ENCODE measurements at places on chromosomes 3 and 15.

DNA sequence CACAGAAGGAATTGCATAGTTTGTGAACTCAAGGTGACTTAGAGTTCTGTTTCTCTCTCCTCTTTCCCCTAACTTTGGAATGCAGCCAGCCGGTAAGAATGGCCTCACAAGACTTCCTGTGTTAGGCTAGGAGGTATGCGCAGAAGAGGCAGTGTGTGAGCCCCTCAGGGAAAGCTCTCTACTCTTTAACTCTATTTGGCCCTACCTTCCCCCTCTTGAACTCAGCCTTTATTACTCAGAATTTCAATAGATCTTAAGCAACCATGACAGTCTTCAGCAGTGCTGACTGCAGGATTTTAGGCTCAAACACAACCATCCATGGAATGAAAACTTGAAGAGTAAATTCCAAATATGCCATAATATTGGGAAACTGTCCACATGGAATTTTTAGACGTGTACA lies 209.5 kb downstream of the DTWD1 start:
- DNase-seq = no peak

DNA sequence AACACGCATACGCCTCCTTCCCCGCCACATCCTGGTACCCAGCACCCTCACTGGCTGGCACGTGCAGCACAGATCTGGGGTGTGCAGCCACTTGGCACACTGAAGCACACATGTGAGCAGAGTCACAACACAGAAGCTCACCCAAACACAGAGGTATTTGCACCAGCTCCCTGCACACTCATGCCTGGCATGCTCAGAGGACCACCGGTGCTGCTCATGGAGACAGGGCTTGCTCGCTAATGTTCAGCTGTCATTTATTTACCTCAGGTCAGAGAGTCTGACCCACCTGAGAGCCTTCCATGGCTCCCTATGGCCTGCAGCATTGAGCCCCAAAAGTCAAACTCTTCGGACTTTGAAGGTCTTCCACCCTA lies 70.4 kb downstream of the ADAMTS7 start:
- no peak for DNase-seq

GRCh38 chr3:123724306-123724705 lies 139.5 kb upstream of the HACD2 start:
- no peak for DNase-seq

- no peak for DNase-seq
Measured at GRCh38 chr15:100245487-100245820, 96.3 kb downstream of the ADAMTS17 start.

DNA sequence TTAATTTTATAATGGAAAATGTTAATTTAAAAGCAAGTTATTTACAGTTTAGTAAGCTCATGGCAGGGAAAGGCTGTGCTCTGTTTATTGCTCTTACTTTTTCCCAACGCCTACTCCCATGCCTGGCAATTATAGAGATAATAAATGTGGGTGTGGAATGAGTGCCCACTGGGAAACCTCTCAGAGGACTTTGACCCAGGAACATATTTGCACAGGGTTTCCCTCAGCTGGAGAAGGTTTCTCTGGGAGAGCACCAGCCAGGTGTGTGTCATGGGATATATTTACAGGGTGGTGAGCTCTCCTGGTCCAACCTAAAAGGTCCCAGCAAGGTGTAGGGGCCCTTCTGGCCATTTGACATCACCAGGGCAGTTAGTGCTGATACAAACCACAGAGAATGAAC lies 27.9 kb downstream of the ZNF710 start:
- no peak for DNase-seq

GRCh38 chr15:48498828-48499227 lies 146.7 kb downstream of the FBN1 start:
- DNase-seq = no peak

DNA sequence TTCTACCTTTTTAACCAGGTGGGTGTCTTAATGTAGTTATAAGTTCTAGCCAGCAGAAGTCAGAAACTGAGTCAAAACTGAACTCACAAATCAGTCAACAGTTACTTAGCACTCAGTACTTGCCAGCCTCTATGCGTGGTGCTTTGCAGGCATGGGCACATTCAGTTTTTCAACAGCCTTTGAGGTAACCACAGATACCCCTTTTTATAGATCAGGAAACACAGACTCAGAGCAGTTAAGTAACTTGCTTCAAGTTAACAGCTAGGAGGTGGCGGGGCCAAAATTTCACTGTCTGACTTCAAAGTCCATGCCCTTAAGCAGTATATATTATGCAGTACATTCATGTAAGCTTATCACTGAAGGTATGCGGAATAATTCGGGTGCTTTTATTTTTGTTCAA lies 139.4 kb downstream of the FHIT start:
- no peak for DNase-seq

GRCh38 chr15:90659481-90659880 lies 57.7 kb upstream of the BLM start:
- DNase-seq = no peak

DNA sequence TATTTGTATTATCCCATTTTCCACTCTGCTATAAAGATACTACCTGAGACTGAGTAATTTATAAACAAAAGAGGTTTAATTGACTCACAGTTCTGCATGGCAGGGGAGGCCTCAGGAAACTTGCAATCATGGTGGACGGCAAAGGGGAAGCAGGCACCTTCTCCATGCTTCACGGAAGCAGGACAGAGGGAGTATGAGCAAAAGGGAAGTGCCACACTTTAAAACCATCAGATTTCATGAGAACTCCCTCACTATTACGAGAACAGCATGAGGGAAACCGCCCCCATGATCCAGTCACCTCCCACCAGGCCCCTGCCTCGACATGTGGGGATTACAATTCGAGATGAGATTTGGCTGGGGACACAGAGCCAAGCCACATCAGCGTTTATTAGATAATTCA lies 172.8 kb downstream of the NR2F2 start:
- no peak for DNase-seq

DNA sequence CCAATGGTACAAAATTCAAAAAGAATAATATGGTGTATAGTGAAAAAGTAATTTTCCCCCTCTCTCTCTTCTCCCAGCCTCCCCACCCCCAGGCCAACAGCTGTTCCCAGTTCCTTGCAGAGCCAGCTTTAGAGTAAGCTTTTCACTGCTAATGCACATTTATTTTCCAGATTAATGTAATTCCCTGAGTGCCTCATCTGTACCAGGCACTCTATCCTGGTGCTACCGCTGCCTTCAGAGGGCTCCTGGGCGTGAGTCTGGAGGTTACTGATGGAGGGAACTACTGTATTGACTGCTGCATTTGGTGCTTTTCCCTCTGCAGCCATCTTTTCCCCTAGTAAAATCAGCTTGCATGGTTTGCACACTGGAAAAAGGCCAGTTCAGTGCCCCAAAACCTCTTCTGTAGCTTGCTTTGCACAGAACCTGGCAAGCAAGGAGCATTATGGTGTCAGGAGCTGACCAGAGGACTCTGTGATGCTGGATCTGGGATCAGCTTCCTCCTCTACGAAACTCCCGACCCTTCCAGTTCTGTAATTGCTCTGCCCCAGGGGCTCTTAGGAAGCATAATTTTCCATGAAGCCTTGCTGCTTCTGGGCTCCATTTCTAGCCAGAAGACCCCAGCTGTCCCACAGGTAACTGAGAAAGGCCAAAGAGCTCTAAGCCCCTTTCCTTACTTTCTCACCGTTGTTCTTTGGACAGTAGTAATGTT lies 8.5 kb upstream of the USP3 start:
- DNase-seq = peak; percentile 78

GRCh38 chr3:54986294-54986693 lies 58.4 kb upstream of the LRTM1 start:
- DNase-seq = no peak

GRCh38 chr3:15309662-15310335 lies 22.6 kb downstream of the SH3BP5 start:
- no peak for DNase-seq

DNA sequence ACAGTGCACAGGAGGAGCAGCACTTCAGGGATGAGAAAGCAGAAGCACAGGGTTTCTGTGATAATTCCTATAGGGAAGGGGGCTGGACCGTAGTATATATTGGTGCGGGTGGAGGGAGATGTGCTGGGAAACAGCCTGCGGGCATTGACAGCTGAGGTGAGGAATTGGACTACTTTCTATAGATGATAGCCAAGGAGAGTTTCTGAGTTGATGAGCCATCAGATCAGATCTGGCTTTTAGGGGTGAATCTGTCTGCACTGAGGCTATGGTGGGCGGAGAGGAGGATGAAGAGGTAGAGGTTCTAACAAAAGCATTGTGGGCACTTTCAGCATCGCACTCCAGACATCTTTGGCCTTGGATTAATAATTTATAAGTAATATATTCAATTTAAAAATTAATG lies 33.1 kb downstream of the SELENOT start:
- no peak for DNase-seq

GRCh38 chr3:69776289-69776688 lies 37.0 kb downstream of the MITF start:
- DNase-seq = no peak

GRCh38 chr15:77759896-77760592 lies 127.3 kb upstream of the LINGO1 start:
- no peak for DNase-seq

DNA sequence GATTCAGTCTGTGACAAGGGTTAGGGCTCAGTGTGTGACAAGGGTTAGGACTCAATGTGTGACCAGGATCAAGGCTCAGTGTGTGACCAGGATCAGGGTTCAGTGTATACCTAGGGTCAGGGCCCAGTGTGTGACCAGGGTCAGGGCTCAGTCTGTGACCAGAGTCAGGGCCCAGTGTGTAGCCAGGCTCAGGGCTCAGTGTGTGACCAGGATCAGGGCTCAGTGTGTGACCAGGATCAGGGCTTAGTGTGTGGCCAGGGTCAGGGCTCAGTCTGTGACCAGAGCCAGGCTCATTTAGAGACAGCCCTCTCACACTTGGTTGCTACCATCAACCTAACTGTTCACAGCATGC lies 24.2 kb downstream of the LOXL1 start:
- DNase-seq = no peak

DNA sequence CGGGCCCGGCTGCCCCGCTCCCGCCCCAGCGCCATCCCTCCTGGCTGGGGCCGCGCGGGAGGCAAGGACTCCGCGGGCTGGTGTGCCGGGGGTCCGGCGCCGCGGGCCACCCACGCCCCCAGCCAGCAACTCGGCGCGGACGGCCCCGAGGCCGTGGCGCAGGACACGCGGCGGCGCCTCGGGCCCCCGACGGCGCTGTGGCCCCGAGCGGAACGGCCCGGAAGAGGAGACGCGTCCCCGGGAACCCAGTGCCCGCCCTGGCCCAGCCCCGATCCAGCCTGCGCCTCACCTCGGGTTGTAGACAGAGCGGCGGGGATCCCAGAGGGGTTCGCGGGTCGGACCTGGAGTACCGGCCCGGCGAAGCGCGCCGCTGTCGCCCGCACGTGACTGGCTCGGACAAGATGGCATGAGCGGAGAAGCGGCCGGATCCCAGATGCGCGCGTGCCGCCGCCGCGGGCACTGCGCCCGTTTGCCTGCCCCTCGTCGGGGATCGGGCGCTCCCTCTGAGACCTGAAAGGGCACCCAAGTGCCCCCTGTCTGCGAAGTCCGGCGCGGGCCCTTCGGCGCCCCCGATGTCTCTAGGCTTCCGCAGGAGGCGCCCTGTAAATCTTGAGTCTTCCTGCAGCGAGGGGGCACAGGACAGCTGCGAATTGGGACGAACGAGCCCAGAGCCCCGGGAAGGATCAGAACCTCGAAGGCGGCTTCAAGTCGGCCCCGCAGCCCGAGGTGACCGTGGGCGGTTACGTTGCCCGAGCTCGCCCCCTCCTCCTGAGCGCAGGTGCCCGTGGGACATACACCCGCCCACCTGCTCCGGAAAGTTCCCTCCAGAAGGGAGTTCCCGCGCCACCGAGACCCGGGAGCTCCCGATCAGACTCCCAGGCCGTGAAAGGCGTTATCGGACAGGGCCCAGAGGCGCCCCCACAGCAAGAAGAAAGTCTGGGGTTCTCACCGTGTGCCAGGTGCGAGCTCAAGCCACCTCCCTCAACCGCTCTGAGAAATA lies 598 bp upstream of the SFMBT1 start:
- DNase-seq = no peak

DNA sequence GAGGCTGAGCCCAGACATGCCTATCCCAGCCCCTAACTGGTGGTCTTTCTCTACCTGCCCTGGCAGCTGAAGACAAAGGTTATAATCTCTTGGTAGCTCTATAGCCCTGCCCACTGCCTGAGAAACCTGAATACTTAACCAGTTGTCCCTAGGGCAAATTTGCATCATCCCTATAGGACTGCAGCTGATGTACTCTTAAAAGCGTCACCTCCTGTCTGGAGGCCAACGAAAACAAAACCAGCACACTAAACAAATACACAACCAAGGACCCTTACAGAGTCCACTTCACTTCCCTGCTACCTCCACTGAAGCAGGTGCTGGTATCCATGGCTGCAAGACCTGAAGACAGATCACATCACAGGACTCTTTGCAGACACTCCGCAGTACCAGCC lies 98.0 kb downstream of the KCNAB1 start:
- DNase-seq = no peak
